ENCODE measurements at places on chromosomes 1 and 21.

DNA sequence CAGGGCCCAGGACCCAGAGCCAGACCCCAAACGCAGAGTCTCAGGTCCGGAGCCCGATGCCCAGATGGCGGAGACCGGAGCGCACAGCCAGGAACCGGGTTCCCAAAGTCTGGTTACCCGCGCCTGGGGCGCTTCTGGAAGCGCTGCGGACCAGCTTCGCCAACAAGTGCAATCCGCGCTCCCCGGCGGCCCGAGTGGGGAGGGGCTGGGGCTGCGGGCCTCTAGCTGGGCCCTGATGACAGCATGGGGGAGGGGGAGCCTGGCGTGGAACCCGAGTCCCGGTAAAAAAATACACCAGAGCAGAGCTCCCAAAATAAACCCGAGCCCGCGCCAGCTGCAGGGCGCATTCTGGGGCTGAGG lies 494 bp downstream of the NT5C1A start:
- peak overlapping the region; percentile 69 for H3K4me3 ChIP-seq
- no peak overlapping the region for H3K27ac ChIP-seq
- no peaks in the 10 kb centered on the region for H3K36me3 ChIP-seq
- no peak for DNase-seq

- no peak overlapping the region for H3K27ac ChIP-seq
- H3K36me3 ChIP-seq = no peaks in the 10 kb centered on the region
- no peak for DNase-seq
- no peak overlapping the region for H3K4me3 ChIP-seq
- H3K4me1 ChIP-seq = no peaks in the 10 kb centered on the region
Observed at GRCh38 chr1:160397651-160398050, 2.7 kb upstream of the VANGL2 start.

DNA sequence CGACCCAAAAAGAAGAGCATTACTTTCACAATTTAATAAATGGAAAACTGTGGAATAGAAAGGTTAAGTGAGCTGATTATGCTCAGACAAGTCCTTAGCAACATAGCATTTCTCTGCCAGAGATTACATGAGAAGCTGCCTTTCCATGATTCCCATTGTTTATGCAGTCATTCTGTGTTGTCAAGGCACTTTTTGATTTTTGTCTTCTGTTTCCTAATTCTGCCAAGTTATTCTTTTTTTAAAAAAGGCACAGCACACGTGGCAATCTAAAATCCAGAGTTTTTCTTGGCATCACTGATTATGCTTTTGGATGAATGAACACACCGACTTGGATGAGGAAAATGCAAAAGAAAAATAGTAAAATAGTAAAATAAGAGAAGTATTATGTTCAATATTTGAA lies 185.0 kb downstream of the RGS7 start:
- H3K4me3 ChIP-seq = no peak overlapping the region
- H3K4me1 ChIP-seq = no peaks in the 10 kb centered on the region
- H3K27me3 ChIP-seq = no peaks in the 10 kb centered on the region
- no peak overlapping the region for H3K27ac ChIP-seq
- DNase-seq = no peak

DNA sequence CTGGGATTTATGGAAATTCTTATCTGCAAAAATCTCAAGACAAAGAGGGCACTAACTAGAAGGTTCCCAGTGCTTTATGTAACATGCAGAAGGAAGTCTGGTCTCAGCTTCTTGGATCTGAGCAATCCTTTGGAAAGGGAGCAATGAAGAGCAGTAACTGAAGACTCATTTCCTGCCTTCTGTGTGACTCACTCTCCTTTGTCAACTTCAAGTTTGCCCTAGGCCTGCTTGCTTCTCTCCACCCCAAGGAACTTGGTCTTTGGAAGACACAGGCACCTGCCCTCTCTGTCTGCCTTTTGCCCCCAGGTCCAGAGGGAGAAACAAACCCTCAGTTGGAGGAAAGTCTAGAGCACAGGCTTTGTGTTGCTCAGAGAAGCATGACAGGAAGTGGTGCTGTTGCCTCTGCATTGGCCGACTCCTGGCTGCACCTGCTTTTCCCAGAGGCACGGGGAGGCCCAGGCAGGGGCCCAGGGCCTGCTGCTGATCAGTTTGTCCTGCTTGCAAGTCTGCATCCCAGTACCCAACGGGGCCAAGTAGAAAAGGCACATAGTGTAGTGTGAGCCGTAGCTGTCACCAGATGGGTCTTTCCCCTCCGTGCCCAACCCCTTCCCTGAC lies 137.2 kb downstream of the DHRS3 start:
- peak; percentile 19 for DNase-seq
- H3K36me3 ChIP-seq = no peaks in the 10 kb centered on the region
- H3K4me3 ChIP-seq = no peak overlapping the region
- peaks cover 7% of the 10 kb centered on the region for H3K4me1 ChIP-seq
- H3K27ac ChIP-seq = no peak overlapping the region
- no peaks in the 10 kb centered on the region for H3K27me3 ChIP-seq

DNA sequence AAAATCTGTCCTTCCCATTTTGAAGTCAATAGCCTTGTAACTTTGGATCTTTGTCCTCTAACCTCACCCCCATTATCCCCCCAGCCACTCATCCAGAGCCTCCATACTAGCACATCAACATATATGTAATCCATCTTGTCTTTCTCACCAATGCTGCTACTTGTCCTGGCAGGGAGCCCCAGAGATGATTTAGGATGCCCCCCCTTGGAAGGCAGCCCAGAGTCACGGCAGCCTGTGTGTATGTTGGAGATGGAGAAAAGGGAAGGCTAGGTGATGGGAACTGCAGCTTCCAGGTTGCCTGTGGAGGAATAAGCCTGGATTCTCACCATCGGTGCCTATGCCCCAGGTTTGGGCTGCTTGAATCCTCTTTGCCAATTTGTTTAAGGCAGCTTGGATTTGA lies 51.7 kb upstream of the SCMH1 start:
- no peak overlapping the region for H3K4me3 ChIP-seq
- no peaks in the 10 kb centered on the region for H3K4me1 ChIP-seq
- no peak overlapping the region for H3K27ac ChIP-seq
- no peaks in the 10 kb centered on the region for H3K27me3 ChIP-seq
- no peak for DNase-seq

GRCh38 chr1:20440785-20441200 lies 45.2 kb downstream of the CAMK2N1 start:
- no peaks in the 10 kb centered on the region for H3K36me3 ChIP-seq
- no peak overlapping the region for H3K27ac ChIP-seq
- H3K27me3 ChIP-seq = peaks cover 77% of the 10 kb centered on the region
- DNase-seq = peak; percentile 46
- peak overlapping the region; percentile 25 for H3K4me3 ChIP-seq

- no peaks in the 10 kb centered on the region for H3K36me3 ChIP-seq
- no peaks in the 10 kb centered on the region for H3K4me1 ChIP-seq
- no peak overlapping the region for H3K27ac ChIP-seq
- no peaks in the 10 kb centered on the region for H3K27me3 ChIP-seq
- no peak overlapping the region for H3K4me3 ChIP-seq
Observed at GRCh38 chr1:204463125-204464060, 31.2 kb downstream of the PIK3C2B start.

GRCh38 chr1:14970115-14970798 lies 183.3 kb upstream of the TMEM51 start:
- H3K4me3 ChIP-seq = no peak overlapping the region
- H3K27me3 ChIP-seq = no peaks in the 10 kb centered on the region
- no peaks in the 10 kb centered on the region for H3K4me1 ChIP-seq
- H3K27ac ChIP-seq = no peak overlapping the region

GRCh38 chr1:25550683-25551310 lies 7.4 kb downstream of the LDLRAP1 start:
- H3K4me3 ChIP-seq = peak overlapping the region; percentile 56
- H3K27ac ChIP-seq = peak overlapping the region; percentile 99
- no peaks in the 10 kb centered on the region for H3K27me3 ChIP-seq
- DNase-seq = no peak
- no peaks in the 10 kb centered on the region for H3K36me3 ChIP-seq

GRCh38 chr1:54096227-54096876 lies 42.9 kb downstream of the TCEANC2 start:
- H3K4me1 ChIP-seq = no peaks in the 10 kb centered on the region
- H3K27me3 ChIP-seq = no peaks in the 10 kb centered on the region
- H3K4me3 ChIP-seq = no peak overlapping the region
- no peak for DNase-seq
- no peak overlapping the region for H3K27ac ChIP-seq

DNA sequence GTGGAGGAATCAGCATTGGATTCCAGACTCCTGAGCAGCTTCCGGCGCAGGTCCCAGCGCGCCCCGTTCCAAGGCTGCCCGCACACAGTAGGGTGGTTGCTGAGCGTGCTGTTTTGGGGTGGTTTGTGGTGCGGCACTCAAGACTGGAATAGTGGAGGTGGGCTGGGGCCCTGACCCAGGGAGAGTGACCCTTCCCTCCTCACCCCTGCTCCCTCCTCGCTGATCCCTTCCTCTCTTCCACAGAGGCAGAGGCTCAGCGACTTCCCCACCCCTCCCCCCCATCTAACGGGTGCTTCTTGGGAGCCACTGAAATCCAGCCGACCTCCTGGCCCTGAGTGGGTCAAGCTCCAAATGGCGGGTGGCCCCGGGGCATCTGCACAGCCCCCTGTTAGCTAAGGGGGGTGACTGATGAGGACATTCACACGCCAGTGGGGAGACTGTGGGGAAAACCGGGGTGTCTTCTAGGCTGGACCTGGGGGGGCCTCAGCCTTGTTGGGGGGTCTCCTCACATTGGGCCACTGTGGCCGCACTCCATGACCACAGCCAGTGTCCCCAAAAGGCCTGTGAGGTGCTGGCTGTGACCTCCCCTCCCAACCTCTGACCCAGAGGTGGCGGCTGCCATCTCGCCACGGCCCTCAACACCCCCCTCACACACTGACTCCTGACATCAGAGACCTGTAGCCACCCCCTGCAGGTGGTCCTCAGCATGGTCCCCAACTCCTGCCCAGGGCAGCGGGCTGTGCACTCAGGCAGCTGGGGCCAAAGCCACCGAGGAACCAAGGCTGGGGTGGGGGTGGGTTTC lies 3.9 kb upstream of the HES4 start:
- no peaks in the 10 kb centered on the region for H3K36me3 ChIP-seq
- H3K4me1 ChIP-seq = no peaks in the 10 kb centered on the region
- no peak for DNase-seq
- H3K4me3 ChIP-seq = no peak overlapping the region
- H3K27me3 ChIP-seq = peaks cover 84% of the 10 kb centered on the region

- H3K4me3 ChIP-seq = no peak overlapping the region
- peaks cover 13% of the 10 kb centered on the region for H3K27me3 ChIP-seq
- peak overlapping the region; percentile 54 for H3K27ac ChIP-seq
- no peaks in the 10 kb centered on the region for H3K36me3 ChIP-seq
- DNase-seq = peak; percentile 71
Observed at GRCh38 chr21:41564871-41565274, 56.9 kb upstream of the TMPRSS2 start.

- no peaks in the 10 kb centered on the region for H3K27me3 ChIP-seq
- no peaks in the 10 kb centered on the region for H3K36me3 ChIP-seq
- no peak for DNase-seq
- no peak overlapping the region for H3K4me3 ChIP-seq
Observed at GRCh38 chr1:183200451-183200850, 14.4 kb downstream of the LAMC2 start.

GRCh38 chr1:19338323-19338762 lies 26.2 kb downstream of the SLC66A1 start:
- no peaks in the 10 kb centered on the region for H3K4me1 ChIP-seq
- H3K4me3 ChIP-seq = no peak overlapping the region
- DNase-seq = no peak
- no peak overlapping the region for H3K27ac ChIP-seq

DNA sequence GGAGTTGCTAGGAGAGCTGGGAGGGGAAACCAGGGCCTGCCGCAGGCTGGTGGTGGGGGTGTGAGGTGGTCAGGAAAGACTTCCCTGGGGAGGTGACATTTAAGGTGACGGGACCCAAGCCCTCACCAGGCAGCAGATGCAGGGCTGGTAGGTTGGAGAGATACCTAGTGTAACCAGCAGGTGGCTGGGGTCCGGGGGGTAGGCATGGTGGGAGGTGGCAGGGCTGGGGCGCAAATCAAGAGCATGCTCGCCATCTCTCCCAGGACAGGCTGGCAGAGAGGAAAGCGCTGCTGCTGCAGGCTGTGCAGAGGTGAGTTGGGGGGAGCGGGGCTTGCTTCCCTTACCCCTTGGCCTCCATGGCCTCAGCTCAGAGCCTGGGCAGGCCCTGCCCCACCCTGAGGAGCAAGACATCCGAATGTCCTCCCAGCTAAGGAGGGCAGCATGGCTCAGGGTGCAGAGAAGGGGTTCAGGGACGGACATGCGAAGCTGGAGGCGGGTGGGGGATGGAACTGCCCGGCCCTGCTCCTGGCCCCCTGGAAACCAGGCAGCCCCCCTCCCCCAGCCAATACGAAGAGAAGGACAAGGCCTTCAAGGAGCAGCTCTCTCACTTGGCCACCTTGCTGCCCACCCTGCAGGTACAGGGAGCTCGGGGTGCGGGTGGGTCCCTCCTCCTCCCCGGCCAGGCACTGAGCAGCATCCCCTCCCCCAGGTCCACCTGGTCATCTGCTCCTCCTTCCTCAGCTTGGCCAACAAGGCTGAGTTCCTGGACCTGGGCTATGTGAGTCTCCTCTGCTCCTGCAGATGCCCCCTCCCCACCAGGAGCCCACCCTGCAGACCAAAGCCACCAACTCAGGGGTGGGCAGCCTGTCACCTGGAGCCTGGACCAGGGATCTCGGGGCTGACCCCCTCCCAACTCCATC lies 4.0 kb downstream of the RNF207 start:
- peaks cover 40% of the 10 kb centered on the region for H3K27me3 ChIP-seq
- no peak for DNase-seq
- no peak overlapping the region for H3K4me3 ChIP-seq
- H3K4me1 ChIP-seq = no peaks in the 10 kb centered on the region

GRCh38 chr1:53892911-53893310 lies 1.1 kb upstream of the DIO1 start:
- no peak overlapping the region for H3K27ac ChIP-seq
- no peak overlapping the region for H3K4me3 ChIP-seq

DNA sequence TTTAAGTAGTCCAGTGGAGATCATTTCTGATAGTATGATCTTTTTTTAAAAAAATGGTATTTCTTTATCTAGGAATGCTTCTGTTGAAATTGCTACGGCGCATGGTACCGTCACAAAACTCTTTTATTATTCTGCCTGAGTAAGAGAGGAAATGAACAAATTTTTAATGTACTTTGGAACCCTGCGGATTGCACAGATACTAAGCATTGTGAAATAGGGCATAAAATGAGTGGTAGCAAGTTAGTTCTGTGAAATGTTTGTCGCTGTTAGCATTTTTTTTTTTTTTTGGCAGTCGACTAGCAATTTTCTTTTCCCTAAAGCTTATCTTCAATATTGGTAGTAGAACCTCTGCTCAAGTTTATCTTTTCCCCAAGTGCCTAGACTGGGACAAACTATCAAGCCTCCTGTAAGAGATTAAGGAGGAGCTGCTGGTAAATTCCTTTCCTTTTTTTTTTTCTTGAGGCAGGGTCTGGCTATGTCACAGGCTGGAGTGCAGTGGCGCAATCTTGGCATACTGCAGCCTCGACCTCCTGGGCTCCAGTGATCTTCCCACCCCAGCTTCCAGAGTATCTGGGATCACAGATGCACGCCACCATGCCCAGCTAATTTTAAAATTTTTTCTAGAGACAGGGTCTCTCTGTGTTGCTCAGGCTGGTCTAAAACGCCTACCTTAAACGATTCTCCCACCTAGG lies 2.2 kb downstream of the ITSN1 start:
- no peak overlapping the region for H3K4me3 ChIP-seq
- H3K27ac ChIP-seq = no peak overlapping the region
- H3K36me3 ChIP-seq = no peaks in the 10 kb centered on the region
- DNase-seq = no peak
- H3K27me3 ChIP-seq = no peaks in the 10 kb centered on the region
- H3K4me1 ChIP-seq = 0 out of 2 replicates have a peak, but pooled peaks cover 8% of the 10 kb centered on the region

GRCh38 chr21:38500073-38500472 lies 1.8 kb upstream of the ERG start:
- no peaks in the 10 kb centered on the region for H3K27me3 ChIP-seq
- no peak overlapping the region for H3K4me3 ChIP-seq
- H3K36me3 ChIP-seq = no peaks in the 10 kb centered on the region
- H3K4me1 ChIP-seq = no peaks in the 10 kb centered on the region
